ENCODE measurements at places on chromosomes 4 and X.
A peak's percentile ranks its signal among the peaks of the same experiment; 100 is the strongest.

DNA sequence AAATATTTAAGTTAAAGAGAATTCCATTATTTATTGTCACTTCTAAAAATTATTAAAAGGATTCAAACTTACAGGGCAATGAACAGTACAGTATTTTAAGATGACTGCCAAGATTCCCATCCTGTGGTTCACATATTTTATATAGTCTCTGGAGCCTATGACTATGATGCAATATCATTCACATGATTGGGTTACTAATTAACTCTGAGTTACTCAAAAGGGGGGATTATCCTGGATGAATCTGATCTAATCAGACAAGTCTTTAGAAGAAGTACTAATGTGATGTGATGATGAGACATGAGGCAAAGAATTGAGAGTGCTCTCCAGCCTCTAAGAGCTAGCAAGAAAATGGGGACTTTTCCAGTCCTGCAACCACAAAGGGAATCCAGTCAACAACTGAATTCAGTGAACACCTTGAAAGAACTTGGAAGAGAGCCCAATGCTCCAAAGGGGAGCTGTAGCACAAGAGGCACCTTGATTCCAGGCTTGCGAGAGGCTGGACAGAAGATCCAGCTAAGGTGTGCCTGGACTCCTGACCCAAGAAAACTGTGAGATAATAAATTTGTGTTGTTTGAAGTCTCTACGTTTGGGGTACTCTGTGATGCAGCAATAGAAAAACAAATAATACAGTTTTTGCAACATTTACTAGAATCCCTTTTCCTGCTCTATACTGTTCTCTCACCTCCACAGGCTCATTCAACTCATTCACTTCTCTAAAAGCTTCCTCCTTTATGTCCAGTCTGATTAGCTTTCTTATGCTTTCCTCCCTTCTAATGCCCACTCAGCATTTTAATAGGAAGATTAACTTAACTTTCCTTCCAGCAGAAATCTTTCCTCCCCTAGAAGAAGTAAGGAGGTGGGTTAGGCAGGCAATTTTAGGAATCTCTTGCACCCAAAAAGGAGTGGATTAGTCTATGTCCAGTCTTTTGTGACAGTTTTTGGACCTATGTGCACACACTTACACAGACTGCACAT is 133.8 kb upstream of the LCORL start:
- DNase-seq: peak; percentile 47

- DNase-seq: no peak
Observed at GRCh38 chrX:23822841-23823240, 39.9 kb downstream of the SAT1 start.

DNA sequence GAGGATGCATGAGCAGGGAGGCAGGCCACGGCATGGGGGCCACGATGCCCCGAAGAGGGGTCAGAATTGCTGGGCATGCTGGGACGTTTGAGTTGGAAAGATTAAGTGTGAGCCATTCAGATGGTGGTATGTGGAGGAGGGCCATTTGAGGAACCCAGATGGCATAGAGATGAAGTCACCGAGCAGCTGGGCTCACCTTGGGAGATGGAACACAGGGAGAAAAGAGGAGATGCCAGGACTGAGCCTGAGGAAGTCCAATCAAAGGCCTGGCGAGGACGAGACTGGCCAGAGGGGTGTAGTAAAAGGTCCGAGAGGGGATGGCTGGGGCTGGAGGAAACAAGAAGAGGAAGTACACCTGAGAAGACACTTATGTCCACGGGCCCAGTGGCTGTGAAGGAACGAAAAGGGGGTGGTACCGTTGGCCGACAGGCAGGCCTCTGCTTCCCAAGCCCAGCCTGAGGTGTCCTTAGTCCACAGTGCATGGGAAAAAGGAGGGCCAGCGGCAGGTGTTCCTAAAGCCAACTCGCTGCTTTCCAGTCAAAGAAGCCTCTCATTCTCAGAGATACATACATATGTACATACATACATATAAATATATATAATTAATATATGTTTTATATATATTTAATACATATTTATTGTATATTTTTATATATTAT is 54.6 kb upstream of the CLCN4 start:
- DNase-seq: no peak

DNA sequence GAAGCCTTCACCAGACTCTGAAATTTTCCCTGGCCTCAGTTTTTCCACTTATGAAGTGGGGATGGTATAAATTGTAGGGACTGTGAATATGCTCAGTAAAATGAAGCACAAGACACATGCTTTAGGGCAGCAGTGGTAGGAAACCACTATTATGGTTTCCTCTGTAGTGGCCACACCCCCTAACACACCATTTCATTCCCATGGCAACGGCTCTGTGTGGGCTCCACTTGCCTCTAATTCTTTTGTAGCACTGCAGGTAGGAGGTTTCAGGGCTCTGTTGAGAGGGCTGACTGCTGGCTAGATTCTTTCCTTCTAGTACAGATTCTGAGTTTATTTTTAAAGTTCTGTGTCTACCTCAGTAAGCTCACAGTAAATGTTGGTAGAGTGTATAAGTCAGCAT is 3.5 kb upstream of the VMA21 start:
- no peak for DNase-seq

DNA sequence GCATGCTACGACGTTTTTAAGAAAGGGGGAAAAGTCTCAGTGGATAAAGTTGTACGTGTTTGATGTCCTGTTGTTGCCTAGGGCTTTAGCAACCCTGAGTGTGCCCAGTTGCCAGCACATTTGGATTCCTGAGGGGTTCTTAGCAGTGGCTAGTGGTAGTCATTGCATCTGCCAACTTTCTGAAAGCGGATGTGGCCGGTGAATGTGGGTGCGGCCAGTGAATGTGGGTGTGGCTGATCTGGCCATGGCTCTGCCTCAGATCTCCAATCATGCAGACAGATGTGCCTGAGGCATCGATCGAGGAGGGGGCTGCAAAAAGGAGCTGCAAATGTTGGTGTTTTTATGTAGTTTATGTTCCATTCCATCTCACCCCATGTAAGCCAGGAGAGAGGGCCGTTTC is 41.5 kb upstream of the FAT1 start:
- DNase-seq: no peak

DNA sequence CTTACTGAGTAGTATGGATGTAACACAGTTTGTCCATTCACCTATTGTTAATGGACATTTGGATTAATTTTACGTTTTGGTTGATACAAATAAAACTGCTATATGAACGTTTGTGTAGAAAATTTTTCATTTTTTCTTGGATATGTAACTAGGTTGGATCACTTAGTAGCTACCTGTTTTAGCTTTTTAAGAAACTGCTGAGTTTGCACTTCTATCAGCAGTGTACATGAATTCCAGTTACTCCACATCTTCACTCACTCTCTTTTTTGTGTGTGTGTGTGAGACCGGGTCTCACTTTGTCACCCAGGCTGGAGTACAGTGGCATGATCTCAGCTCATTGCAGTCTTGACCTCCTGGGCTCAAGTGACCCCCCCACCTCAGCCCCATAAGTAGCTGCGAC is 15.4 kb downstream of the LARP1B start:
- no peak for DNase-seq
